GM18507 (cell line): ENCODE measurements at places on chromosomes 5 and 9.

DNA sequence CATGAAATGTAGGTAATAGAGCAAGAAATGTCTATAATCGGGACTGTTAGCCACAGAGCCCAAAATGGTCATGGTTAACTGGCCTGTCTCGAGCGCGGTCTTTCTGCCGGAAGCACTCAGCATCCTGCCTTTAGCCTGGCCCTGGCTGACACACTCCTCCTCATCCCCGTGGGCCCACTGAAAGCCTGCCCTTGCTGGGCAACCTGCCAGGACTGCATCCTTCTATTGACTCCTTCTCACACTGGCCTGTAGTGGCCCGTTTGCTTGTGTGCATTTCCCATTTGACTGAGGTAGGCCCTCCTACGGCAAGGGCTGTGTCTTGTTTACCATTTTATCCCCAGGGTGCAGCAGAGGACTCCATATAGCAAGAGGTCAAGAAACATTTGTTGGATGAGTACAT lies 215.7 kb downstream of the ATPSCKMT start:
- no peak for DNase-seq

DNA sequence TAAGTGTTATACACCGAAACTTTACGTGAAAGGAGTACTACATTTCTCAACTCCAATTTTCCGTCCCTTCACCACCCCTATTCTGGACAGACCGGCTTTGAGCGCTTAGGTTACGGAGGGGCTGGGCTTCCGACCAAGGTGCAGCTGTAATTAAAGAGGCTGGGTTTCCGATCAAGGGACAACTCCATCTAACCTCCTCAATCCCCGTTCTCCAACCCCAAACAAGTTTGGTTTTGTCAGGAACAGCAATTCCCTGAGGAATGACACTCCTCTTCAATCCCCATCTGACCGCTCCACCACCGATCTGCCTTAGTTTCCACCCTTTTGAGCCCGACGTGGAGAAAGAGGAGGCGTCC lies 577 bp downstream of the TUT7 start:
- DNase-seq, result no peak

DNA sequence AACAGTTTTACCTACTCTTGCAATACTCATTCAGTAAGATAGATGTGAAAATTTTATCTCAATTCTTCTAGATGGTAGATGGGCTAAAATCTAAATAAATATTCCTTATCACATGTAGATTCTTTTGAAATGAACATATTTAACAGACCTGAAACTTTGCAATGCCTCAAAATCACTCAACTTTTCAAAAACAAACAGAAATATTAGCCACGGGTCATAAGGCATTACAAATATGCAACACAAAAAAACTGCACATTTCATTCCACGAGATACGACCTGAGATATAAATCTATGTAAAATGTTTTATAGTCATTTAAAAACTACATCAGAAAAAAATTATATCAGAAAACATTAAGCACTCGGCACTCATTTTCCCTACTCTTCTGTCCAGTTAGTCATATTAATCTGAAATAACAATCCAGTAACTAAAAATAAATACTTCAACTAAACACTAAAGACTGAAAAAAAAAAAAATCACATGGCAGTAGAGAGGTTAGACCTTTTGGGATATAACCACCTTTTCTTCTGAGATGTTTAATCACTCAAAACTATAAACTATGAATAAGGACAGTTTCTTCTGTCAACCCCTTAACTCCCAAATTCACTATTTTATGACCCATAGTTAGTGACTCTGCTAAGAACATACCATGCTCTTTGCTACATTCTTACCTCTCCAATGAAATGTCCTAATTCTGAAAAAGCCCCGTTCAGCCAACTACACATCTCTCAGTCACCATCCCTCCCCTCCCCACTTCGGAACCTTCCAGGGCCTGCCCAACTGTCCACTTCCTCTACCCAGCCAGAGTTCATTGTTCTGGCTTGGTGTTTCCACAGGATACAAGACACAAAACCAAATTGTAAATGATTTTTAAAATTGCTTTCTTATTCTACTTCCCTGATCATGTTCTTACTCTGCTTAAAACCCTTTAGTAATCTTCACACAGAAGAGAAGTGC lies 6.4 kb downstream of the HOMER1 start:
- DNase-seq, result no peak

GRCh38 chr9:10331157-10331556 lies 281.6 kb downstream of the PTPRD start:
- no peak for DNase-seq

GRCh38 chr9:80793706-80794105 lies 895.6 kb downstream of the TLE1 start:
- no peak for DNase-seq
